Right lung (tissue), 10 donors: ENCODE measurements at places on chromosomes 2 and 18. TPM values are rescaled to one million over a fixed set of nuclear protein-coding genes. Genes with fewer than 3 reads are reported as not detected.

The AGXT gene
- 0.12 TPM for polyA plus RNA-seq

DNA sequence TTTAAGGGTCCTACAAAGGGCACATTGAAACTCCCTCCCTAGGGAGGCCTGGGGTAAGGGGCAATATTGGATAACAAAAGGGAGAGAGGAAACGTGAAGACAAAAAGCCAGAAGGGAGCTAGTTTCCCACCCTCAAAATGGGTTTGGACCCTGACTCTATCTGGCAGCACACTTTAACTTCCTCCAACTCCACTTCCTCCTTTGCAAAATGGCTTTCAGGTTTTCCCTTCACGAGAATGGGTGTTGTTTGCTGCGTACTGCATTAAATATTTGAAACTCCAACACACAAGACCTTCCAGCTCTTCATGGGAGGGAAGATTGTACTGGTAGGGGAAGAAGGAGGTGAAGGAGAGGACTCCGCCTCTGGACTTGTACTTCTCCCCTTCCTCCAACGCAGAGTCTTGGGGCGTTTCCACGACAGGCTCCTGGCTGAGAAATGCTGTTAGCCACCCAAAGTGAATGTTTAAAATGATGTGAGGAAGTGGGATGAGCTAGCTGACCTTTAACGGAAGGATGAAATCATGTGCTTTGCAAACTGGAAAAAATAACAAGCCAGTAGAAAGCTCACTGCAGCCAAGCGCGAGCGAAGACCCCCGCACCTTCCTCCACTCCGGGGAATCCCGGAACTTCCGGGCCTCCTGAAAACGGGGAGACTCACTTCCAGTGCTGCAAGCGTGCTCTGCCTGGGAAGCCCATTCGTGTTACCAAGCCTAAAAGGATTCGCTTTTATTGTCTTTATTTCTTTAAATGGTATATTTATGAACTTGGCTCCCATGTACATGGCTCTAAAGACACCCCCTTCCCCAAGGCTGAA lies 85.6 kb downstream of the VIT start:
- DNase-seq = no peak

- DNase-seq = no peak
Measured at GRCh38 chr18:78305789-78306188, 673.8 kb upstream of the SALL3 start.

GRCh38 chr2:27095745-27096651 lies 9.4 kb downstream of the KHK start:
- no peak for DNase-seq

GRCh38 chr2:37812414-37812813 lies 112.7 kb upstream of the RMDN2 start:
- DNase-seq = no peak
